ENCODE measurements at places on chromosomes 2 and 18.

DNA sequence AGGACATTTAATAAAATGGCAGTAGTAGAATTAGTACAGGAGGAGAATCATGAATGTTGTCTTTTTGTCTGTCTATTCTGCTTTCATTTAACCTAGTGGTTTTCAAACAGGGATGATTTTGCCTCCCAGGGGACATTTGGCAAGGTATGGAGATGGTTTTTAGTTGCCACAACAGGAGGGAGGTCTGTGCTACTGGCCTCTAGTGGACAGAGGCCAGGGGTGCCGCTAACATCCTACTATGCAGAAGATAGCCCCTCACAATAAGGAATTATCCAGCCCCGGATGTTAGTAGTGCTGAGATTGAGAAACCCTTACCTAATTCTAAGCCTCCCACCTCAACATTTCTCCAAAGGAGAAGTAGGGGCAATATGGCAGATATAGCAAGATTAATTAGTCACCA, 18.3 kb downstream of the FASTKD2 start:
- no peak for DNase-seq

DNA sequence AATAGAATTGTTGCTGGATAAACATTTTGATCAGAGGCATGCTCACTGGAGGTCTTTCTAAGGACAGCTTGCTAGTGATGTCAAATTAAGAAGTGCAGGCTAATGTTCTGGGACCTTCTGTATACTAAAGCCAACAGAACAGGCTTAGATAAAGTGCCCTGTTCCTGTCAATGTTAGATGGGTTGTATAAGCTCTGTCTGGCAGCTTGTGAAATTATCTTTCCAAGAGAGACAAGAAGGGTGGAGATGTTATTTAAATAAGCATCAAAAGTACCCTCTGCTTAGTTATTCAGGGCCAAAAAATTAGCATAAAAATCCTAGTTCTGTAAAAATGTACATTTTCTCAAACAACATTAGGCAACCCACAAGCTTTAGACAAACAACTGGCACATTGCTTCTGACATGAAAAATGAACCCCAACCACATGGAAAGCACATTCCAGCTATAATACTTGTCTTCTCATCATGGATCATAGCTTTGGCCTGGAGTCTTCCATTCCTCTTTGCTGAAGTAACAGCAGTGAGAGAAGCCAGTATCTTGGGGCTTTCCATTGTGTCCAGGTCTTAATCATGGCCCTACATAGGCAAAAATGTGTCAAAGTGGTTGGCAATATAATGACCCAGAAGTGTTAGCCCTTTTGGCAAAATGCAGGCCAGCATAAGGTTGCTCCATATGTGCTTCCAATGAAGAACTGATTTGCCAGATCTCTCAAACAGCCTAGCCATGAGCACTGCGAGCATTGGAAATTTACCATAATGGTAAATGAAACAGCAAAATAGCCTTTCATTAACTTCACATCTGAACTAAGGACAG, 478.1 kb upstream of the ZNF804A start:
- no peak for DNase-seq

DNA sequence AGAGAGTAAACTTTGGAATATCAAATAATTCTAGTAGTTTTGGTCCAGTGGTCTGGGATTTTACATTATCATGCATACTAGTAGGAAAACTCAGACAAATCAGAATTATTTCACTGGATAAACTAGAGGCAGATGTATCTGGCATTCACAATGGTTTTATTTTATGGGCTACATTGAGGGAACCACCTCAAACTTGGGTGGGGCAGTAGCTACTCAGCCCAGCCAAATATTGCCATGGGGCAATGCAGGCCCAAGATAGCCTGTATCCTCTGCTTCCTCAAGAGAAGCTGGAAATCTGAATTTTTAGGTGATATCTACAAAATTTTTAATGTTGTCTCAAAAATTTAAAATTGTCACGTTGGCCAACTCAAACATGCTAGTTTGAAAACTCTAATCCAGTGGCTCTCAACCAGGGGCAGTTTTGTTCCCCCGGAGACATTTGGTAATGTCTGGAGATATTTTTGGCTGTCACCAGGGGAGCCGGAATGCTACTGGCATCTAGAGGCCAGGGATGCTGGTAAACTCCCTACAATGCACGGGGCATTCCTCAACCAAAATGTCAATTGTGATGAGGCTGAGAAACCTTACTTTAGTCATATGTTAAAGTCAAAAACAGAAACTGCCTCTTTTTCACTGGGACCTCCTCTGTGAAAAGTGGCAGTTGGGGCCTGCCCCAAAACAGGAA, 172.8 kb upstream of the SPRED2 start:
- DNase-seq: no peak

DNA sequence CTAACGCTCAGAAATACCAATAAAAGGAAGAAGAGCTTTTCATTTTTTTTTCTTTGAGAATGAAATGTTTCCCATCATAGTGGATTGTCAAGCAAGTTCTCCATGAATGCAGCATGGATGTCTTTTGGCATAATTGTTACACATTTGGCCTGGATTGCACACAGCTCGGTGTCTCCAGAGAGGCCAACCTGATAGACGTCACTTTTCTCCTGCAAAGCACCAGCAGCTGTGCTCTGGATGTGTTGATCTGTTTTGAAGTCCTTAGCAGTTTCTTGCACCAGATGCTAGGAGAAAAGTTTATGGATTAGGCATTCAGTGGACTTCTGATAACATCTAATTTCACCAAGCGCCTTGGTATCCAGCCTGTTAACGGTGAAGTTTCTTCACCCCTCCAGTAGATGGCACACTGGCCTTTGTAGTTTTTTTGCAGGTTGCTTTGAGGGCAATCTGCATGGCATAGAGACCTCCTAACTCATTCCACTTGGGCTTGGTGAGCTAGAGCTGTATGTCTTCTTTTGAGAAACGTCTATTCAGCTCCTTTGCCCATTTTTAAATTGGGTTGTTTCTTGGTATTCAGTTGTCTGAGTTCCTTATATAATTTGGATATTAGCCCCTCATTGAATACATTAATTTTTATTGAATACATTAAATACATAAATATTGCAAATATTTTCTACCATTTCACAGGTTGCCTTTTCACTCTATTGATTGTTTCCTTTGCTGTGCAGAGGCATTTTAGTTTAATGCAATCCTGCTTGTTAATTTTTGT, 59.7 kb downstream of the PTH2R start:
- no peak for DNase-seq

- peak; percentile 85 for DNase-seq
Measured at GRCh38 chr2:98912221-98912851, 23.7 kb downstream of the CRACDL start.

GRCh38 chr2:216428618-216429350, 16.5 kb downstream of the SMARCAL1 start:
- DNase-seq: no peak

DNA sequence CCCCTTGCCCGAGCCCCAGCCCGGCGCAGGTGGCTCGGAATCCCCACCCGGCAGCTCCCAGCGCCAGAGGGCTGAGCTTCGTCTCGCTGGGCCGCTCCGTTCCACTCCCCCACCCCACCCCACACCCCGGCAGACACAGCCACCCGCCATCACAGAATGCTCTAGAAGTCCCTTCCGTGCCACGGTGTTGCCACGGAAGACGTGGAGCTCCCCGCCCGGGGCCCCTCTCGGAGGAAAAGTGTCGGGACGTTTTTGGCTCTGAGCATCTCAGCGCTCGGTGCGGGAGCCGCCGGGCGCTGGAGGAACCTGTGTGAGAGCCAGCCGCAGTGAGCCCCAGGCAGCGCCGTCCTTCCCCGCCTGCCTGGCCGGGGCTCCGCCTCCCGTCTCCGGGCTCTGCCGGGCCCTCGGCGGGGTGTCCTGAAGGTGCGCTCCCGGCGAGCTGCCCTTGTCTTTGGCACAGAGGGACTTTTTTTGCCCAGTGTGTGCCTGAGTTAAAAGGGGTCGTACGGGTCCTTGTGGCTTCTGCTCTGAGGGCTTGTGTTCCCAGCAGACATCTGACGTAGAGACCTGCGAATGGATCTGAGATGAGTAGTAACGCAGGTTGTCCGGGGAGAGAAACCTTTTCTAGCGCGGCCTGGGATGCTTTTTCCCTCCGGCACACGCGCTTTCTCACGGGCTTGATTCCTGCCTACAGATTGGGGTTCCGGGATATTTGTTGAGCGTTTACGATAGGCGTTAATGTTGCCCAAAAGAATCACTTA, 1.8 kb downstream of the ZCCHC2 start:
- DNase-seq: peak; percentile 47

DNA sequence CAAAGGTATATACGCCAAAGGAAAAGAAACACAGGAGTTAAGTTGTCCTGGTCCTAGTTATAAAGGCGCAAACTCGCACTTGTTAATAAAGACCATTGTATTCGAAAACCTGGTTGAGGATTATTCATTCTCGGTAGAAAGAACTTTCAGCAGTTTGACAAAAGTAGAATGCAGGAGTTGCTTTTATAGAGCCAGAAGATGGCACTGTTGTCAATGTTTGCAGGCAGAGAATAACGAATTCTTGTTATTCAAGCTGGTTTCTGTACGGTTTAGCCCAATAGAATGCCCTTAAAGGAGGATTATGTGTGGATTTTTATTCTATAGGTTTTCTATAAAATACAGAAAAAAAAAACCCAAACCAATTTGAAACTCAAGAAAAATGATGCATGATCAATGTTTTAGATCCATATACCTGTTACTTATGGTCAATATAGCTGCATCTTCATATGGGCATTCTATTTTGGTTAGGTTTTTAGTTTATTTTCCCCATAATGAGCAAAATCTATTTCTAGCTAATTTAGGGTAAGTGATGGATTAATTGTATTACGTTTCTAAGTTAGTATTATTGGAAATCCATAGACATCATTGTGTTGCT, 510.3 kb downstream of the PLCL1 start:
- DNase-seq: peak; percentile 54

DNA sequence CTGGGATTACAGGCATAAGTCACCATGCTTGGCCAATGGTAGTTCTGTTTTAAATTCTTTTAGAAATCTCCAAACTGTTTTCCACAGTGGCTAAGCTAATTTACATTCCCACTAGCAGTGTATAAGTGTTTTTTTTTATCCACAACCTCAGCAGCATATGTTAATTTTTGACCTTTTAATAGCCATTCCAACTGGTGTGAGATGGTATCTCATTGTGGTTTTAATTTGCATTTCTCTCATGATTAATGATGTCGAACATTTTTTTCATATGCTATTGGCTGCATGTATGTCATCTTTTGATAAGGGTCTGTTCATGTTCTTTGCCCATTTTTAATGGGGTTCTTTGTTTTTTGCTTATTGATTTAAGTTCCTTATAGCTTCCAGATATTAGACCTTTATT, 20.0 kb downstream of the MOCOS start:
- DNase-seq: no peak

DNA sequence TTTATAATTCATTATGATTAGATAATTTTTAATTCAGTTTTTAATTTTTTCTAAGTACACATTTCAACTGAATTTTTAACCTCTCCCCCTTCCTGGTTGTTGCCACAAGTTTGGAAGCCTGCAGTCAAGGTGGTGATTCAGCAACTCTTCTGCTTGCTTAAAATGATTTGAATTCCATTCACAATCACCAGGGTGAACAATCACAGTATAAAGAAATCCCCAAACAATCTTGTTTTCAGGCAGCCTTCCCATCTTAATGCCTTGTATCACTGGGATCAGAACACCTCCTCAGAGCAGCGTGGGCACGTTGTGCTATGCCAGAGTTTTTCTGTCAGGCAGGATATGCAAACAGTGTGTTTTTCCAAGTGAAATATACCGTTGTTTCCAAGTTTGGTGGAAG, 46.7 kb upstream of the BARD1 start:
- DNase-seq: peak; percentile 71

- no peak for DNase-seq
Measured at GRCh38 chr2:133495226-133495625, 73.0 kb downstream of the NCKAP5 start.

DNA sequence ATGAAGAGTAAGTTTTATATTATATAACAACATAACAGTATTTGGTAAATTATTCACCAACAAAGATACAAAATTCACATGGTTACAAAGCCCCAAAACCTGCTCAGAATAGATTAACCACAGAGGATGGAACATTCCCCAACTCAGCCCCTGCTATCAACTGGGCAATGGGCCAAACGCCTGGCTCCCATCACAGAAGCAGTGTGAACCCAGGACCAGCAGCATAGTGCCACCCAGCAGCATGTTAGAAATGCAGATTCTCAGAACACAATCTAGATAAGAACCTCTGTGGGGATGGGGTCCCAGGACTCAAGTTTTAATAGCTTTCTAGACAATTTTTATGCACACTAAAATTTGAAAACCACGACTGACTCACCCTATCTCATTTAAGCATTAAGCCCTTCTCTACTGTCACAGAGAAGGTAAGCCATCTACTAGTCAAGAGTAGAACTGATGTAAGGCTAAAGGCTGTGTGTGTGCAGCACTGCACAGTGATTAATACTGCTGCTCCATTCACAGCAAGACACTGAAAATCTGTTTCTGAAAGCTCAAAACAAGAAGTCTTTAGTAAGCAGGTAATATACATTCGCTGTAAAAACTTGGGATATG, 15.2 kb downstream of the AFG3L2 start:
- DNase-seq: no peak

DNA sequence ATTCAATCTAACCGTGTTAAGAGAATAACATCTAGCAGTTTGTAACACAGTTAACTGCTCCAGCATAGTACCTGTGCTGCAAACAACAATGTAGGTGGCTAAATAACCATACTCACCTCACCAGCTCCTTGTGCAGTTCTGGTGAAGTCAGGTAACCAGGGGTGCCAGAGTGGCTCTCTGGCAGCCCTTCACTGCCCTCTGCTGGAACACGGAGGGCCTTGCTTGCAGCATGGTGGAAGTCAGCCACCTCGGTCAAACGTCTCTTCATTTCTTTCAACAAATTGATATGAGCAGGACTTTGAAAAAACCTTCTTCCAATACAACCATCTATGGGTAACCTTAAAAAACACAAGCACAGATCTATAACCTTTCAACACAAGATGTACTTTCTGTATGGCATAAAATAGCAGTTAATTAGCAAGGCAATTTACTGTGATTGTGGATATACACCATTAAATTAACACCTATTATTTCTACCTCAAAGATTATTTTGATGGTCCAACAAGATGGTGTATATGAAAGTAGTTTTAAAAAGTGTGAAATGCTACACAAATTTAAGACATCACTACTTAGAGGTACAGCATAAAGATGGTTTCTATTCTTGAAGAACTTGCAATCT, 56.6 kb downstream of the EPG5 start:
- DNase-seq: peak; percentile 66

GRCh38 chr2:9948721-9949120, 2.8 kb upstream of the GRHL1 start:
- DNase-seq: no peak

- no peak for DNase-seq
Measured at GRCh38 chr2:150909613-150910012, 352.1 kb downstream of the RBM43 start.

GRCh38 chr2:169670215-169670651, 24.0 kb downstream of the CFAP210 start:
- peak; percentile 25 for DNase-seq

- no peak for DNase-seq
Measured at GRCh38 chr2:36487947-36488346, 110.0 kb downstream of the FEZ2 start.

- no peak for DNase-seq
Measured at GRCh38 chr2:29060441-29060840, 13.9 kb downstream of the PCARE start.

- DNase-seq: peak; percentile 46
Measured at GRCh38 chr2:225282858-225283710, 116.4 kb upstream of the NYAP2 start.

GRCh38 chr2:118907759-118908158, 34.2 kb upstream of the MARCO start:
- no peak for DNase-seq
